ENCODE measurements at places on chromosomes 6 and 20.

DNA sequence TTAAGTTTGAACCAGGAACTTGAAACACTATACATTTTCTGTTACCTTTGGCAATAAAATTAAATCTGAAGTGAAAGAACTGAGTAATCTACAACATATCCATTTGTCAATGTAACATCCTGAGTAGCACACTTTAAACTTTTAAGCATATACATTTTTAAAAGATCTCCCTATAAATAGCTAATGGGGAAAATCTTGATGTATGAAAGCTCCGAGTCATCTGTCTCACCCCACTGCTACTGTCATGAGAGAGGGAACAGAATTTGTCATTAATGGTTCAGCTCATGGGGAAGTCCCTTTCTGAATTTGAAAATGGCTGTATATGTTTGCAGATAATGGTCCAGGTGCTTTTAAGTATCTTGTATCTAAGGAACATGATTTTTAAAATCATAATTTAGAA is 55.2 kb upstream of the NOX3 start:
- DNase-seq, result no peak

DNA sequence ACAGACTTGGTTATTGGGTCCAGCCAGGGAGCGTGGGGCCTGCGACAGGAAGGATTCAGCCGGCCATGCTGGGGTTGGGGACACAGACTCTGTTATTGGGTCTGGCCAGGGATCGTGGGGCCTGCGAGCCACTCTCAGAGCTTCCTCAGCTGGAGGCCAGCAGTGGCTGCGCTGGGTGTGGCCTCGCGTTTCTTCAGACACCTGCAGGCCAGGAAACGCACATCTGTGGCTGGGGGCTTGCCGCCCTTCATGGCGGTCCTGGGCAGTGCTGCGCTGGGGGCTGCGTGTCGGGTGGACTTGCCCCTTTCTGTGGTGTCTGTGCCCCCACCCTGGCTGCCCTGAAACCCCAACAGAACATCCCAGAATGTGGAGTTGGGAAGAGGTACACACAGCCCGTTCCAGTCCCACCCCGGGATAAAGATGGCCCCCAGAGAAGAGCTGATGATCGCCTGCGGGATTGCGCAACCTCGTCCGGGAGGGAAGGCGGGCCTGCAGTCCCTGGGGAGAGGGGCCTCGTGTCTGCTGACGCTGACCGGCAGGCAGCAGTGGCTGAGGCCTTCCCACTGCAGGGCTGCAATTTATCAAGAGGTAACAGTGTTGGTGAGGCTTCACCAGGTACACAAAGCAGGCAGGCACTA is 16.9 kb upstream of the MTG2 start:
- no peak for DNase-seq

DNA sequence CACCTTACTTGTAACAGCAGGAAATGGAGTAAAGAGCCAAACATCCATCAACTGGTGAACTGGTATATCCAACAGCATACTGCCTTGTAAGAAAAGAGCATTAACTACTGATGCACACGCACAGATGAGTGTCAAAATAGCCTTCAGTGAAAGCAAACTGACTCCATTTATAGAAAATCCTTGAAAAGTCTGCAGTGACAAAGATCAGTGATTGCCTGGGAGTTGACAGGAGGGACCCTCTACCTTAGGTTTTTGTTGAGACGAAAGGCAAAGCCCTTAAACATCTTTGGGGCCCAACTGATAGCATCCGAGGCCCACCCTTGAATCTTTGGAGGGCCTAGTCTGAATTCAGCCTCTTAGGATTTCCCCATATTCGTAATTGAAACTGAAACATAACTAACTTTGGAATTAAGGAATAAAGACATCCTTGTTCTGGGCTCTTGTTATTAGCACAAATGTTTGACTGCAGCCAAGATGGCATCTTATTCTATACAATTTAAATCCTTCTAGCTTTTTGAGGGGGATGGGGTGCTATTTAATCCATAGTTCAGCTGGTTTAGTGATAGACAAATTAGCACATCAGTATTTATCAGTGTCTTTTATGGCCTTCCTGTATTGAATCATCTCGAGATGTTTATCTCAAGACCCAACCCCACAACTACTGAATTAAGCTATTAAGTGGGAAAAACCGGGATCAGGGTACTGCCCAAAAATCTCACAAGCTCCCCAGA is 13.0 kb downstream of the FBXO5 start:
- no peak for DNase-seq

GRCh38 chr6:111210194-111210728 is 123.0 kb downstream of the SLC16A10 start:
- no peak for DNase-seq

DNA sequence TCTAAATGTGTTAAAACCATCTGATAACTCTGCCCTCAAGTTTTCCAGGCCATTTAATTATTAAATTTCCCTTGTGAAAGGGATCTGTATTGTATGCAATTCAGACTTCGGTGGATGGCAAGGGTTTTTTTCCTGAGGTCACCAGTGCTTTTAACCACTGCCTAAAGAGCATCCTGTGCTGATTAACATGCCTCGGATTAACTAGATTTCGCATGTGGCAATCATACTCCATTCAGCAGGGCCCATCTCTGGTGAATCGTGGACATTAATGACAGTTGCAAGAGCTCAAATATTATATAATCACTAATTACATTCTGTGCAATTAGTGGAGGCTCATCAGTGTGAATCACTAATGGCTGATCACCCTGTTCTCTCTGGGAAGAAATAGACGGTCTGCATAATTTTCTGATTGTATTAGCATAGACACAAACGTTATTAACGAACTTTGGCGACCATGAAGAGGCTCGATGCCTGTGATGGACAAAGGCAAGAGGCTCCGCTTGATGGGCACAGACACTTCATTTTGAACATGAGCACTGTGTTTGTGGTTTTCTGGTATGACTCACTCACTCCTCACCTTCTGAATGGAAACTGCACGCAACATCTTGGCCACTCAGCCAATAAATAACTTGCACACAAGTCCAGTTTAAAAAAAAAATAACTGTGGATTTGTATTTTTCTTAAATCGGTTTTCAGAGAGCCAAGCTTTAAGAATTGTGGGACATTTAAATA is 31.4 kb downstream of the LINC00237 start:
- no peak for DNase-seq

- no peak for DNase-seq
These were observed 137.0 kb upstream of the ASCC3 start for GRCh38 chr6:101018157-101018556.

DNA sequence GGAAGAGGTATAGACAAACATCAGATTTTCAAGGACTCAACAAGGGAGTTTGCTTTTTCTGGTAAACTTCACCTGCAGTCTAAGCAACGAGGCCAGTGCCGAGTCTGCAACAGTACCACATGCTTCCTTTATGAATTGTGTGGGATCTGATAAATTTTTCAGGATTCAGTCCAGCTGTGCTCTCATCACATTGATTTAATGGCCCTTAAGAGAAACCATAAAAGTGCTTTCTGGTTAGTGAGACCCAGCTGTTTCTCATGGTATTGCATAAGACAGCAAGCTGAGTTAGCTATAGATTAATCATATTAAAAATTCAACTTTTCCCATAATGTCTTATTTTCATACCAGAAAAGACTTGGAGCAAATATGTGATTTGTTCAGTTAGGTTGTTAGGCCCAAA is 291.4 kb downstream of the CENPW start:
- no peak for DNase-seq

DNA sequence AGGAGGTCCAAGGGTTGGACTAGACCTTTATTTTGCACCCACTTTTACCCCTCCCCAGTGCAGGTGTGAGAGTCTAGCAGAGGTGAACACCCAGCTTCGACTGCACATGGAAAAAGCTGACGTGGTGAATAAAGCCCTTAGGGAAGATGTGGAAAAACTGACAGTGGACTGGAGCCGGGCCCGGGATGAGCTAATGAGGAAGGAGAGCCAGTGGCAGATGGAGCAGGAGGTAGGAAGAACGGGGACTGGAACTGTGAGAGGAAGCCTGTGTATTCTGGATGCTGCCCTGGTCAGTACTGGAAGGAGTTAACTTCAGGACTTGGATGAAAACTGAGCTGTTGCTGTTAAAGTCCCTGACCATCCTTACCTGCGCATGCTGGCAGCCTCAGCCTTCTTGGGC is 10.6 kb downstream of the CEP250 start:
- peak; percentile 78 for DNase-seq

Data from left forelimb (tissue), 1 donor.